A673 (cell line): ENCODE measurements at places on chromosomes 7 and 10.

DNA sequence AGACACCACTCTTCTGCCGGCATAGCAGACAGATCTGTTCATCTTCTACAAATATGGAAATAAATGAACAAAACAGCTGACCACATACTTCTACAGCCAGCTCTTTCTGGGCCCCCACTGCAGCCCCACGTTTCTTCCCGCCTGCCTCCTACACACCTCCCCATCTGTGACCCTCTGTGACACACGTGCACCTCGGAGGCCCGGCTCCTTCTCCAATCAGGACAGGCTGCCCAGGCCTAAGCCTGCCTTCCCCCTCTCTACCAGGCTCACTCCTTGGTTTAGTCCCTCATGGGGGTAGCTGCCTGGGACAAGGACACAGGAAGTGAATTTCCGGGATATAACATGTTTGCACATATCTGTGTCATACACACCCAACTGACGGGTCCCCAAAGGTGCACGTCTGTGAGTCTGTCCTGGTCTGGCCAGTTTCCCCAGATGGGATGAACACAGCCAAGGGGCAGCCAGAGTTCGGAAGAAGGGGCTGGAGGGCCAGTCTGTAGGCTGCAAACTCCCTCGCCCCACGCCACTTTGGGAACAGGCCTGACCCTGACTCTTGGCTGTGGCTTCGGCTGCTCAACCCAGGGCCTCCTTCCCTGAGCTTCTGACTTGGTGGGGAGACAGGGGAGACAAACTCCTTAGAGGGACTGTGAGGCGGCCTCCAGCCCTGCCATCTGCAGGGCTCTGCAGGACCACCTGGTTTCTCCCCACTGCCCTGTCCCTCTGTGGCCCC, 30.3 kb downstream of the PITRM1 start:
- DNase-seq: no peak

GRCh38 chr7:127415060-127415742, 22.7 kb upstream of the ZNF800 start:
- DNase-seq: no peak

- DNase-seq: no peak
These were observed 97.6 kb downstream of the TCERG1L start for GRCh38 chr10:131213741-131214505.

DNA sequence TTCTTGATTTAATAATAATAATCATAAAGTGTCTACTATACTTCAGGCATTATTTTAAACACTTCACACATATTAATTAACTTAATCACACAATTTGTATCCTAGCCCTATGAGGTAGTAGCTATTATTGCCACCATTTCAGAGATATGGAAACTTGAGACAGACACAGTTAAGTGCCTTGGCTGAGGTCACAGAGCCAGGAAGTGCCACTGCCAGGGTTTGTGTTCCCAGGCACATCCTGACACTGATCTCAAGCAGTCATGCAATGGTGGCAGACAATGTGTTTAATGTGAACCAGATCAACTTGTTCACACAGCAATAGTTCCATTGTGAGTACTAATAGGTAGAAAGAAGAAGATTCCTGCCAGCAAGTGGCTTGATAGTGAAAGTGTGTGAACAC, 666.0 kb downstream of the SUGCT start:
- DNase-seq: no peak

- DNase-seq: no peak
These were observed 103.6 kb downstream of the PARD3 start for GRCh38 chr10:34711500-34711899.

DNA sequence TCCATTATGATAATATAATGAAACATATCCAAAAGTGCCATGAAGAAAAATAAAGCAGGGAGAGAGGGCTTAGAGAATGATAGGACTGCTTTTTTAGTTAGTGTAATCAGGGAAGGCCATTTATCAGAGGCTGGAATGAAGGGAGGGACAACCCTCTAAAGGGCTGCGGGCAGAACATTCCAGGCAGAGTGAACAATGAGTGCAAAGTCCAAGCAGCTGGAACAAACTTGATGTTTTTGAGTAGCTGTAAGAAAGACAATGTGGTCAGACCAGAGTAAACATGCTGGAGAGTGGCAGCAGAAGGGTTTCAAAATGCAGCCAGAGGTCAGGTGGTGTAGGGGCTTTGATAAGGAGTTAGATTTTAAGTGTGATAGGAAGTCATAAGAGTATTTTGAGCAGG, 65.6 kb upstream of the CCDC6 start:
- no peak for DNase-seq

GRCh38 chr10:69588358-69588757, 15.1 kb upstream of the NEUROG3 start:
- no peak for DNase-seq

DNA sequence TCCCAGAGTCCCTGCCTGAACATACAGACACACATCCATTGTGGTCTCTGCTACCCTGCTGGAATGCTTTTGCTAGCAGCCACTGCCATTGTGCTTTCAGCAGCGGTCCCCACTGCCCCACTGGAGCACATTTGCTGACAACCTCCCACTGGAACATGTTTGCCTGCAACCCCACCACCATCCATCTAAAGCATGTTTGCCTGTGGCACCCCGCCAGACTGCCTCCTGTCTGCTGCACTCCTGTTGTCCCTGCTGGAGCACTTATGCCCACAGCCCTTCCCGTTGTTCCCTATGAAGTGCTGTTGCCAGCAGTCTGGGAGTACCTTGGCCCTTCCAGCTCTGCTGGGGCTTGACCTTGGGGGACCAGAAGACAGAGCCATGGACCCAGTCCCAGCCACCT, 136.3 kb downstream of the ARL5B start:
- no peak for DNase-seq
